ENCODE measurements at places on chromosomes 12 and 14. TPM values are rescaled to one million over a fixed set of nuclear protein-coding genes. Genes with fewer than 3 reads are reported as not detected.

DNA sequence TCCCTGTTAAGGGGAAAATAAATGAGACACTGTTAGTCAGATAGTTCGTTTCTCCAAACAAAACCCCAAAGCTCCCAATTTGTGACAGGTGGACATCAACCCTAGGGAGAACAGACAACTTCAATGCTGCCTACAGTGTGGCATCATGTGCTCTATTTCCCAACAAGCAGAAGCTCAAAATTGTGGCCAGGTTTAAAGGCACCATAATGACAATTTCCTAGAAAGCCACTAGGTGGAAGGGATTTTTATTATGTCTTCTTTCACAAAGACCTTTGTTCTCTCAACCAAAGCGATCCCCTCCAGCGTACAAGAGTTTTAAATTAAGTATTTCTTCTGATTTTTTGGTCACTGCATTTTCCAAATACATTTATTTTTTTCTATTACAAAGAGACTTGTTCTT, 88.0 kb upstream of the MBIP start:
- H3K4me3 ChIP-seq, result no peak overlapping the region
- peaks cover 4% of the 10 kb centered on the region for H3K27me3 ChIP-seq
- no peak for DNase-seq
- H3K4me1 ChIP-seq, result no peaks in the 10 kb centered on the region
- H3K27ac ChIP-seq, result no peak overlapping the region
- H3K36me3 ChIP-seq, result no peaks in the 10 kb centered on the region

Gene PGF
- 0.41 TPM for total RNA-seq

Gene MUCL1
- total RNA-seq, result not detected

GRCh38 chr12:22100958-22101748, 55.1 kb downstream of the CMAS start:
- DNase-seq, result peak; percentile 25
- H3K4me1 ChIP-seq, result peaks cover 7% of the 10 kb centered on the region
- no peak overlapping the region for H3K27ac ChIP-seq
- H3K36me3 ChIP-seq, result no peaks in the 10 kb centered on the region
- H3K4me3 ChIP-seq, result no peak overlapping the region

GRCh38 chr12:83656004-83656403, 969.3 kb downstream of the TMTC2 start:
- DNase-seq, result no peak
- H3K27me3 ChIP-seq, result no peaks in the 10 kb centered on the region
- no peaks in the 10 kb centered on the region for H3K4me1 ChIP-seq

- peak overlapping the region; percentile 99 for H3K27ac ChIP-seq
- peaks cover 3% of the 10 kb centered on the region for H3K27me3 ChIP-seq
- H3K4me3 ChIP-seq, result peak overlapping the region; percentile 95
- H3K4me1 ChIP-seq, result peaks cover 44% of the 10 kb centered on the region
- H3K36me3 ChIP-seq, result peaks cover 34% of the 10 kb centered on the region
These were observed 1.1 kb downstream of the ETV6 start for GRCh38 chr12:11650286-11651281.

DNA sequence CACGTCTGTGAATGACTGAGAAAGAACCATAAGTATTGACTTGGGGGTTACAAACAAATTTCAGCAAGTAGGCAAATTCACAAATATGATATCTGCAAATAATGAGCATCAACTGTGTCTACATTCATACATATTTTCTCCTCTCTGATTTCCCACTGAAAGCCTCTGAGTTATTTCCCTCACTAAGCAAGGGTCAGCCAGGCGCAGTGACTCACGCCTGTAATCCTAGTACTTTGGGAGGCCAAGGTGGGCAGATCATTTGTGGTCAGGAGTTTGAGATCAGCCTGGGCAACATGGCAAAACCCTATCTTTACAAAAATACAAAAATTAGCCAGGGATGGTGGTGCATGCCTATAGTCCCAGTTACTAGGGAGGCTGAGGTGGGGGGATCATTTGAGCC, 80.8 kb downstream of the SLC25A21 start:
- H3K27me3 ChIP-seq, result no peaks in the 10 kb centered on the region
- H3K36me3 ChIP-seq, result no peaks in the 10 kb centered on the region
- H3K4me3 ChIP-seq, result no peak overlapping the region

DNA sequence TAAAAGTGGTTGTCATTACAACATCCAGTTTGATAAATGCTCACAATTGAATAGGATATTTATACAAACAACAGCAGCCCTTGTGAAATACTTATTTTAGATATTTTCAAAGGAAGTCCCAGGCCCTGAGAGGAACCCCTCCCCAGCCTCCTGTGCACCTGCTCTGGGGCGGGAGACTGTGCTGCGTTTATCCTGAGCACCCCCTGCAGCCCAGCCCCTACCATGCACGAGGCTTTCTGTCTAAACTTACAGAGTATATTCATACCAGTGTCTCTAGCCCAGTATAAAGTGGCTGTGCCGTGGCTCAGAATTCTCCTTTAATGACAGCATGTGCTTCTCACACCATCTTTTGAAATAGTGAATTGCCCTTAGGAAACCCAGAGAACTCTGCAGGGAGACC, 1084.3 kb downstream of the TMEM121 start:
- peaks cover 19% of the 10 kb centered on the region for H3K4me1 ChIP-seq
- H3K4me3 ChIP-seq, result no peak overlapping the region
- no peaks in the 10 kb centered on the region for H3K36me3 ChIP-seq
- H3K27me3 ChIP-seq, result peaks cover 17% of the 10 kb centered on the region
- H3K27ac ChIP-seq, result no peak overlapping the region

Gene GDF3
- total RNA-seq, result not detected

- H3K27me3 ChIP-seq, result no peaks in the 10 kb centered on the region
- peaks cover 18% of the 10 kb centered on the region for H3K4me1 ChIP-seq
- H3K36me3 ChIP-seq, result no peaks in the 10 kb centered on the region
- H3K27ac ChIP-seq, result no peak overlapping the region
- DNase-seq, result no peak
These were observed 17.2 kb downstream of the NOXRED1 start for GRCh38 chr14:77406086-77406485.

Gene ZNF268
- 16.7 TPM for total RNA-seq

DNA sequence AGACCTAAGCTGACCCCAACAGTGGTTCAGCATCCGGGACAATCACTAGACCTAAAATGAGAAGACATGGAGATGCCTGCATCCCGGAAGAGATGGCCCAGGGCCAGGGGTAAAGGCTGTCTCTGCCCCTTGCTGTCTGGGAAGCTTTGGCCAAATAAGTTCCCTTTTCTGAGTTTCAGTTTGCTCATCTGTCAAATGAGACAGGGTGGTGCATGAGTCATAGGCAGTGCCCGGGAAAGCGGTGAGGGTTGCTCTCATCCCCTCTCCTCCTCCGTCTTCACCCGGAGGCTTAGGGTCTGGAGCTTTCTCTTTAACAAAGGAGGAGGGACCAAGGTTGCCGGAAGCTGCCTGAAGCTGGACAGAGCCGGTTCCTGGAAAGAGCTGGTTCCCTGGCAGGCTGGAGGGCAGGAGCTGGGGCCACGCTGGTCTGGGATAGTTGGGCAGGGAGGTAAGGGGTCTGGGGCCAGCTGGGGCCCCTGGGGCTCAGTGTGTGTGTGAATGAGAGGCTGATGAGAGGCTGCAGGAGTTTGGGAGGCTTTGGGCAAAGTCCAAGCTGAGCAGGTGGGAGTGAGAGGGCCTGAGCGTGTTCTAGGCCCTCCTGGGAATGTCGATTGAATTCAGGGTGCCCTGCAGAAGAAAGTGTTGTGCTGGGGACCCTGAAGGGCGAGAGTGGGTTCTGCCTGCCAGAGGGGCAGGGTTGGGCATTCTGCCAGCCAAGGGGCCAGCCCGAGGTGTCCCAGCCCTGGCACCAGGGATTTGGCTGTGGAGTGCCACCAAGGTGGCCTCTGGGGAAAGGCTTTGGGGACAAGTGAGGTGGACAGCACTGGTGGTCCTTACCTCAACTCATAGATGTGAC, at the start of gene SDSL:
Gene SDSL (plus strand): TSS at position 351 of the 856 bp plus-strand sequence. CDS start 5,603 bp downstream, outside the sequence.
- H3K4me1 ChIP-seq, result peaks cover 11% of the 10 kb centered on the region
- H3K4me3 ChIP-seq, result peak within 1 kb of the TSS; percentile 81
- peaks cover 4% of the 10 kb centered on the region for H3K27me3 ChIP-seq
- H3K27ac ChIP-seq, result peak within 1 kb of the TSS; percentile 79

DNA sequence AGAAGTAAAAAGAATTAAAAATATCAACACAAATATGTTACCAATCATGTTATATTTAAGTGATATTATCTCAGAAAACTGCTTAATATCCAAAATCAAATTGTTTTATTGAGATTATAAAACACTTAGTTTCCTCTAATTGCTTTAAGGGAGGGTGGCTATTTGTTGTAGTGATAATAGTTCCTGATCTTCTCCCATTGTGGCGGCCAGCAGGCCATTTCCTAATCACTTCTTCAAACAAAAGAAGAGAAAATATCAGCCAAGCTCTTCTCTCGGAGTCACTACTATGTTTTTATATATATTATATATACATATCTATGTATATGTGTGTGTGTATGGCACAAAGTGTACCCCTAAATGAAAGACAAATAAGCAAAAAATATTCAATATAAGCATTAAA, 31.5 kb downstream of the ERO1A start:
- no peak overlapping the region for H3K27ac ChIP-seq
- peaks cover 10% of the 10 kb centered on the region for H3K4me1 ChIP-seq
- H3K36me3 ChIP-seq, result peaks cover 36% of the 10 kb centered on the region
- H3K4me3 ChIP-seq, result no peak overlapping the region

DNA sequence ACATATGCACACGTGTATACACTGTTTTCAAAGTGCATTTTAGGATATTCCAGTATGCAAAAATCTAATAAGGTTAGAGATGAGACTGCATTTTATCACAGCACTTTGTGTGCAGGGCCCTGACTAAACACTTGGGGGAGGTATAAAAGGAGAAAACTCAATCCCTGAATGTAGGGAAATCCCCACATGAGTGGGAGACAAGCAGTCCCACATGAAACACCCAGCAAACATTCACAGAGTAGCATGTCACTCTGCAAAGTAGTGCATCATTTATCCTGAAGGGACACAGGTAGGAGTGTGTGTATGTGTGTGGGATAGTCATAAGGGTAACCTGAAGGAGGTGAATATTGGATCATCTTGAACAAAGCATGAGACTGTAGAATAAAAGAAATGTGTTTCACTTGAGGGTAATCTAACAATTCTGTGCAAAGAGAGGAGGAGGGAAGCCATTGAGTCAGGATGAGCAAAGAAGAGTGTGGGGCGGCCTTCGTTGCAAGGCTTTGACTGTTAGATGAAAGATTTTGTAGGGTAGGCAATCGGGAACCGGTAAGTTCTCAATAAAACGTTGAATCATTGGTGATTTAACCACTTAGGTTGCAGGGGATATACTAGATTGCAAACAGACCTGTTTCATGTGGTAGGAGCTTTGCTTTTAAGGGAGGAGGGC, 2.9 kb downstream of the PRPF40B start:
- H3K27me3 ChIP-seq, result peaks cover 3% of the 10 kb centered on the region
- H3K4me3 ChIP-seq, result no peak overlapping the region
- no peak for DNase-seq
- no peak overlapping the region for H3K27ac ChIP-seq
- H3K4me1 ChIP-seq, result peaks cover 22% of the 10 kb centered on the region

Gene CELA1
- total RNA-seq, result not detected

- no peak for DNase-seq
- no peaks in the 10 kb centered on the region for H3K4me1 ChIP-seq
- peaks cover 2% of the 10 kb centered on the region for H3K27me3 ChIP-seq
- H3K36me3 ChIP-seq, result no peaks in the 10 kb centered on the region
These were observed 10.7 kb downstream of the NR1H4 start for GRCh38 chr12:100484183-100484886.

DNA sequence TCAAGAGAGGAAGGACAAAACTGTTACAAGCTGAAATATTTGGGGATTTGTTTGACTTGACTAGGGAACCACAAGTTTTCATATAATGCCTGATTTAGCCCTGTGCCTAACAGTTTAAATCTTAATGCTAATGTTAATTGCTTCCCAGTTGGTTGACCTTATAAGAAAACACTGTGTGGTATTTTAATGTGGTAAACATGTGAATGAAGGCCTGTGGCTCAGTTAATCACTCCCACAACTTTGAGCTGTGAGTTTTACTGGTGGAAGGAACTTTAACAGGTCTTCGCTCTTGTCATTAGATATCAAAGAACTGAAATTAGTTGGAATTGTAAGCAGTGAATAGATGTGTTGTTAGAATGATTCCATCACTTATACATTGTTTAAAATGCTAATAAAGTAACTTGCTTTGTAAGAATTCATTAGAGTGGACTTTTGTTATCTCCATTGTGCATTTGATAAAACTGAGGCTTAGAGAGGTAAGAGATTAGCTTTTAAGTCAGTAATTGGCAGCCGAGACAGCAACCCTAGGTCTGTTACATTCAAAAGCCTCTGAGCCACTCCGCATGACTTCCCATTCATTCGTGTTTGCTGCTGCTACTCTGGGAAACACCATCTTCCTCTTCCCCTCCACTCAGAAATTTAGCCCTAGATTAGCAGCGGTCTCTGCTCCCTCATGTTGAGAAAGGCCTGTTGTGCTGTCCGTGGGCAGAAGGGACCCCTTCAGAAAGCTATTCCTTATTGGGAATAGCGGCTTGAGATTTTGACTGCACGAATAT, 1.0 kb upstream of the TBK1 start:
- DNase-seq, result no peak
- H3K27ac ChIP-seq, result peak overlapping the region; percentile 89
- peaks cover 51% of the 10 kb centered on the region for H3K4me1 ChIP-seq
- peak overlapping the region; percentile 96 for H3K4me3 ChIP-seq
- H3K27me3 ChIP-seq, result no peaks in the 10 kb centered on the region
- H3K36me3 ChIP-seq, result peaks cover 37% of the 10 kb centered on the region

- no peak overlapping the region for H3K27ac ChIP-seq
- H3K4me1 ChIP-seq, result no peaks in the 10 kb centered on the region
- H3K36me3 ChIP-seq, result no peaks in the 10 kb centered on the region
- H3K4me3 ChIP-seq, result no peak overlapping the region
- no peak for DNase-seq
These were observed 36.1 kb upstream of the NEDD1 start for GRCh38 chr12:96870946-96871345.

Gene SH2B3
- 42.0 TPM for total RNA-seq

- H3K4me1 ChIP-seq, result peaks cover 13% of the 10 kb centered on the region
- no peak overlapping the region for H3K4me3 ChIP-seq
- peaks cover 2% of the 10 kb centered on the region for H3K27me3 ChIP-seq
- no peaks in the 10 kb centered on the region for H3K36me3 ChIP-seq
- DNase-seq, result no peak
These were observed 33.4 kb upstream of the TXNRD1 start for GRCh38 chr12:104182144-104182543.

DNA sequence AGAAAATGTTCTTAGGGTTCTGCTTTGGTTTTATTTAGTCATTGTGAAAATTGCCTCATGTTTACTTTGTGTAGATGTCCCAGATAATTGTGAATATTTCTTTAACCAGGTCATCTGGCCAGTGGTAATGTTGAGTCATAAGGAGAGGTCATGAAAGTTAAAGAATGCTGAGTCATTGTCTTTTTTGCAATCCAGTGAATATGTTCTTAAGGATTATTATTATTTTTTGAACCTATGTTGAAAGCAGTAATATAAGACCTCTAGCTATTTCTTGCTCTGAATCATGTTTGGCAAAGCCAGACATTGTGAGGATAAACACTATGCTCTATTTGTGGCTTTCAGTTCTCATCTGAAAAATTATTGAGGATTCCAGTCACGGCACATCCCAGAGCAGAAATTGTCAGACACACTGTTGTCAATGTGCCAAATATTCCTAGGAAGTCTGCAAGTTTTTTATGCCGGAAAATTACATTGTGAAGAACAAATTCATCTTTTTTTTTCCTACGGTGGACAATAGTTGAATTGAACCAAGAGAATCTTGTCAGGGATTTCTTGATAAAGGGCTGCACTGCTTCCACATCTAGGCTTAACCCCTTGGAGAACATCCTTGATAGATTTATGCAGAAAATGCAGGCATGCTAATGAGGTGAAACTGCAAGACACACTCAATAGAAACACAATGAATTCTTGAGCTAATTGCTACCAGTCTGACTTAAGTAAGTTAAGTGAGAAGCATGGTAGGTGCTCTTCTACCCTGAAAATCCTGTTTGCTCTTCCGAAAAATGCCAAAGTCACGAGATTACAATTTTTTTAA, 369.6 kb downstream of the ATP23 start:
- H3K4me3 ChIP-seq, result no peak overlapping the region
- H3K27me3 ChIP-seq, result peaks cover 2% of the 10 kb centered on the region
- H3K27ac ChIP-seq, result no peak overlapping the region

Gene RFLNA
- total RNA-seq, result not detected

Data from activated T-helper 1 cell treated with anti-CD3 and anti-CD28 coated beads, Interleukin-12 subunit alpha, Interleukin-12 subunit beta, Interleukin-2, Interleukin-4 antibody, amounts not matched to agents 30 ng/mL and 10 ng/mL and 1 ng/mL, durations not matched to agents 14 hours and 24 hours and 36 hours (primary cell).